ENCODE measurements at places on chromosomes 2 and 18. TPM values are rescaled to one million over a fixed set of nuclear protein-coding genes. Genes with fewer than 3 reads are reported as not detected.

GRCh38 chr2:1674276-1674675 is 70.0 kb downstream of the PXDN start:
- no peak for DNase-seq
- no peak overlapping the region for H3K4me3 ChIP-seq
- peaks cover 92% of the 10 kb centered on the region for H3K36me3 ChIP-seq
- peaks cover 11% of the 10 kb centered on the region for H3K4me1 ChIP-seq
- H3K27me3 ChIP-seq = no peaks in the 10 kb centered on the region

The HEATR5B gene
- 7.1 TPM for total RNA-seq

GRCh38 chr18:6427286-6427685 is 12.6 kb upstream of the L3MBTL4 start:
- H3K36me3 ChIP-seq = no peaks in the 10 kb centered on the region
- no peak overlapping the region for H3K27ac ChIP-seq
- no peak overlapping the region for H3K4me3 ChIP-seq
- no peaks in the 10 kb centered on the region for H3K27me3 ChIP-seq
- DNase-seq = no peak
- H3K4me1 ChIP-seq = no peaks in the 10 kb centered on the region

The GNAL gene
- total RNA-seq = 5.5 TPM

The SKOR2 gene
- not detected for total RNA-seq

GRCh38 chr2:183610724-183611123 is 486.5 kb downstream of the NUP35 start:
- H3K4me1 ChIP-seq = no peaks in the 10 kb centered on the region
- H3K4me3 ChIP-seq = no peak overlapping the region
- H3K36me3 ChIP-seq = no peaks in the 10 kb centered on the region
- no peak overlapping the region for H3K27ac ChIP-seq
- H3K27me3 ChIP-seq = no peaks in the 10 kb centered on the region
- DNase-seq = no peak

The DTYMK gene
- total RNA-seq = 177 TPM

DNA sequence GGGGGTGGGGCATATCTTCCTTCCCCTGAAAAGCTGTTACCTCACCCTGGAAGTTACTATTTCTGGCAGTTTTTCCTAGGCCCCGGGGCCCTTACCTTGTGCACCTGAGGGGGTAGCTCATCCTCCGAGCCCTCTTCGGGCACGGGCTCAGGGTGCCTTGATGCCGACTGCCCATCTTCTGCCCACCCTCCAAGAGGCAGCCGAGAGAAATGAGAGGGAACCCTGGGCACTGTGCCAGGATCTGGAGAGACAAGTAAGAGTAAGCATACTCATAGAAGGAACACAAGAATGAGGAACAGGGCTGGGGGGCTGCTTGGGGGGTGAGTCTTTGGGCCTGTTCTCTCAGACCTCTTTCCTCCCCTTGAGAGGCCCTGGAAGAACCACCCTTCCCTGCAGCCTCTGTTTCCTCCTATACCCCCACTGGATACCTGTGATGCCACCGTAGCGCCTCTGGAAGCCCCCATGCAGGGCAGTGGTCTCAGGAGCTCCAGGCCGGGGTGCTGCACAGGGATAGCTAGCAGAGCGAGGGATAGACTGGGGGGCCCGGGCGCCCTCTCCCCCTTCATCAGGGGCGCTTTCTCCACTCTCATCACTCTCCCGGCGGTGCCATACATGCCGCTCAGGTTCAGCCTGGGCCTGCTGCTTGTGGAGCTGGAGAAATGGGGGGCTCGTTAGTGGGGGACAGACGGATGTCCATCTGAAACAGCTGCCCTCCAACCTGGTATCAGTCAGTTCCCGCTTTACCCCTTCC is 2.1 kb upstream of the ABCB6 start:
- no peak overlapping the region for H3K4me3 ChIP-seq
- no peak overlapping the region for H3K27ac ChIP-seq
- peaks cover 77% of the 10 kb centered on the region for H3K36me3 ChIP-seq

The COL3A1 gene
- 1,297 TPM for total RNA-seq

- peak; percentile 16 for DNase-seq
- H3K36me3 ChIP-seq = no peaks in the 10 kb centered on the region
- H3K4me3 ChIP-seq = no peak overlapping the region
- no peaks in the 10 kb centered on the region for H3K27me3 ChIP-seq
- H3K27ac ChIP-seq = no peak overlapping the region
These were observed 54.0 kb downstream of the HRH4 start for GRCh38 chr18:24514439-24514838.

GRCh38 chr2:126777620-126777978 is 121.1 kb upstream of the TEX51 start:
- H3K4me3 ChIP-seq = no peak overlapping the region
- DNase-seq = peak; percentile 9
- H3K36me3 ChIP-seq = no peaks in the 10 kb centered on the region
- peaks cover 6% of the 10 kb centered on the region for H3K4me1 ChIP-seq

- H3K4me1 ChIP-seq = no peaks in the 10 kb centered on the region
- H3K36me3 ChIP-seq = no peaks in the 10 kb centered on the region
- no peak overlapping the region for H3K27ac ChIP-seq
- DNase-seq = no peak
These were observed 225.1 kb downstream of the ZBTB7C start for GRCh38 chr18:48184118-48184517.

The OSR1 gene
- 1.9 TPM for total RNA-seq

DNA sequence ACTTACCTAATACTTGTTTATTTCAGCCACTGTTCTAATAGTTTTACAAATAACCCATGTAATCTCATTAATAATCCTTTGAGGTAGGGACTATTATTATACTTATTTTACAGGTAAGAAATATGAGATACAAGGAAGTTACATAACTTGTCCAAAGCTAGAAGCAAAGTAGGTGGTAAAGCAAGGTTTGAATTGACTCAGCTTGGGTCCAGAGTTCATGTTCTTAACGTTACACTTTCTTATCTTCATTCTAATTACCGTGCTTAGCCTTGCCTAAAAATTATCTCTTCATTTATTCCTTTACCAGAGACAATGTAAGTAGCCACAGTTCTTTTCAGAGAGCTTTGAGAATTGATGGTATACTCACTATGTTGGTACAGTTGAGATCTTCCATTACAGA is 743.6 kb downstream of the KCNJ3 start:
- H3K4me3 ChIP-seq = no peak overlapping the region
- no peaks in the 10 kb centered on the region for H3K4me1 ChIP-seq
- no peaks in the 10 kb centered on the region for H3K36me3 ChIP-seq
- H3K27ac ChIP-seq = no peak overlapping the region

GRCh38 chr18:51953521-51953920 is 386.5 kb upstream of the DCC start:
- no peak for DNase-seq
- no peaks in the 10 kb centered on the region for H3K27me3 ChIP-seq
- no peaks in the 10 kb centered on the region for H3K4me1 ChIP-seq
- H3K27ac ChIP-seq = no peak overlapping the region
- H3K36me3 ChIP-seq = no peaks in the 10 kb centered on the region

DNA sequence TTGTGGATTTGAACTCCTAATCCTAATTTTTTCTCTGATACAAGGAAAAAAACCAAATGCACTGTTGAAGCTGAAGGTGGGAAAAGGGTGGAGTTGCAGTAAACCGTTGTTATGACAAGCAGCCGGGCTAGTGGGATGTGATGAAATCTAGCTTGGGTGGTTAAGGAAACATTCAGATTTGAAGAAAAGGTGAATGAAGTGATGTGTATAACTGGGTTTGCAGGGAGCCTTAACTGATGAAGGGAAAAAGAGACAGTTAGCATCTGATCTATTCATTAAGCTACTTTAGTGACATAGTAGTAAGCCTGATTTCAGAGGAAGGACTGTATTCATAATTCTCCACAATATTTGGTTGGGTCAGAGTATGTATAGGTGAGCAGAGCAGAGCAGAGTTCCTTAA is 3.5 kb downstream of the EML6 start:
- H3K36me3 ChIP-seq = no peaks in the 10 kb centered on the region
- H3K4me3 ChIP-seq = no peak overlapping the region
- H3K27me3 ChIP-seq = peaks cover 28% of the 10 kb centered on the region
- no peak for DNase-seq
- H3K27ac ChIP-seq = no peak overlapping the region

- H3K27ac ChIP-seq = no peak overlapping the region
- no peaks in the 10 kb centered on the region for H3K27me3 ChIP-seq
- H3K4me3 ChIP-seq = no peak overlapping the region
- no peaks in the 10 kb centered on the region for H3K36me3 ChIP-seq
- H3K4me1 ChIP-seq = peaks cover 17% of the 10 kb centered on the region
These were observed 248.7 kb downstream of the PTPRM start for GRCh38 chr18:7815787-7816186.

DNA sequence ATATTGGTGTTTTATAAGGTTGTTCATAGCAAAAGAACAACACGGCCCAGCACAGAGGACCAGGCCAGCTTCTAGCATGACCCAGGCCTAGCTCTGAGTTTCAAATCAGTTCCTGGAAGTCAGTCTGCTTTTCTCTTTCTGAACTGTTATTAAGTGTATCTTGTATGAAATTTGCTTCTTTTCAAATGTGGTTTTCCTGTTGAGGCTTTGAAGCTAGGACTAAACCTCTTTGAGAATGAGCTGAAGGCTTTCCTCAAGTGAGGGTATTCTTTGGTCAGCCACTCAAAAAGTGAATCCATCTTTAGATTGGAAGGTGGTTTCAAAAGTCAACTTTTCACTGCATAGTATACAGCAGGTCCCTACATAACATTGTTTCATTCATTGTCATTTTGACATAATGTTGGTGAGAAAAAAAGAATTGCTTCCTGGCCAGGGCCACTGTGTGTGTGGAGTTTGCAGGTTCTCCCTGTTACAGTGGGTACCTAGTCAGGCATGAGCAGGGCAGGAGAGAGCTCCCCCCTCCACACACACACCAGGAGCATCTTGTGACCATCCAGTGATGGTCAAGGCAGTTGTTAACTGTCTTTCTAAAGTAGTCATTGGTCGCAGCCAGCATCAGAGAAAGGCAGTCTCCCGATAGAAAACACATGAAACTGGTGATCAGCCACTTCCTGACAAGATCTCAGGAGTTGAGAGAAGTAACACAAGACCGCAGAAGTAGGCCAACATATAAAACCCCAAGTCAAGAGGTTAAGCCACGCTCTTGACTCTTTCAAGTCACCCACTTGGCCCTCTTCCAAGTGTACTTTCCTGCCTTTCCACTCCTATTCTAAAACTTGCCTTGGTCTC is 6.7 kb upstream of the ACAA2 start:
- H3K36me3 ChIP-seq = no peaks in the 10 kb centered on the region
- H3K27ac ChIP-seq = no peak overlapping the region
- no peak for DNase-seq
- H3K27me3 ChIP-seq = no peaks in the 10 kb centered on the region
- no peak overlapping the region for H3K4me3 ChIP-seq

DNA sequence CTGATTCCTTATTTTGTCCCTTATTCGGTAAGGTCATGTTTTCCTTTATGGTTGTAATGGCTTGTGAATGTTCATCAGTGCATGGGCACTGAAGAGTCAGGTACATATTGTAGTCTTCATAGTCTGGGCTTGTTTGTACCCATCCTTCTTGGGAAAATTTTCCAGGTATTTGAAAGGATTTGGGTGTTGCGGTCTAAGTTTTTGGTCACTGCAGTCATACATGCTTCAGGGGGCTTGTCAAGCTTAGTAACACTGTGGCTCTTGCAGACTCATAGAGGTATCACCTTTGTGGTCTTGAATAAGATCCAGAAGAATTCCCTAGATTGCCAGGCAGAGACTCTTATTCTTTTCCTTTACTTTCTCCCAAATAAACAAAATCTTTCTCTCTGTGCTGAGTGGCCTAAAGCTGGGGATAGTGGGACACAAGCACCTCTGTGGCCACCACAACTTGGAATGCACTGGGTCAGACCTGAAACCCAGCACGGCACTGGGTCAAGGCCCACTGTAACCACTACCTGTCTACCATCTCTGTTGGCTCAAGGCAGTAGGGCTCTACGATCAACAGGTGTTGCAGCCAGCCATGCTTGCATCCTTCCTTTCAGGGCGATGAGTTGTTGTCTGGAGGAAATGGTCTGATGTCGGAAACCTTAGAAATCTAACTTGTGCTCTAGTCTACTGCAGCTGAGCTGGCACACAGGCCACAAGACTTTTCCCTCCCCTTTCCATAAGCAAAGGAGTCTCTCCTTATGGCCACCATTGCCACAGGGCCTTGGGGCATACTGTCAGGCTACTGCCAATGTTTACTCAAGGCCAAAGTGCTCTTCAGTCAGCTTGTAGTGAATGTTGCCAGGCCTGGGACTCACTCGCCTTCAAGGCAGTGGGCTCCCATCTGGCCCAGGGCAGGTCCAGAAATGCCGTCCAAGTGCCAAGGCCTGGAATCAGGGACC is 21.5 kb downstream of the IL1RN start:
- no peak overlapping the region for H3K4me3 ChIP-seq
- H3K27me3 ChIP-seq = no peaks in the 10 kb centered on the region
- H3K4me1 ChIP-seq = no peaks in the 10 kb centered on the region
- no peak overlapping the region for H3K27ac ChIP-seq
- H3K36me3 ChIP-seq = no peaks in the 10 kb centered on the region

The PSMD14 gene
- 232 TPM for total RNA-seq

DNA sequence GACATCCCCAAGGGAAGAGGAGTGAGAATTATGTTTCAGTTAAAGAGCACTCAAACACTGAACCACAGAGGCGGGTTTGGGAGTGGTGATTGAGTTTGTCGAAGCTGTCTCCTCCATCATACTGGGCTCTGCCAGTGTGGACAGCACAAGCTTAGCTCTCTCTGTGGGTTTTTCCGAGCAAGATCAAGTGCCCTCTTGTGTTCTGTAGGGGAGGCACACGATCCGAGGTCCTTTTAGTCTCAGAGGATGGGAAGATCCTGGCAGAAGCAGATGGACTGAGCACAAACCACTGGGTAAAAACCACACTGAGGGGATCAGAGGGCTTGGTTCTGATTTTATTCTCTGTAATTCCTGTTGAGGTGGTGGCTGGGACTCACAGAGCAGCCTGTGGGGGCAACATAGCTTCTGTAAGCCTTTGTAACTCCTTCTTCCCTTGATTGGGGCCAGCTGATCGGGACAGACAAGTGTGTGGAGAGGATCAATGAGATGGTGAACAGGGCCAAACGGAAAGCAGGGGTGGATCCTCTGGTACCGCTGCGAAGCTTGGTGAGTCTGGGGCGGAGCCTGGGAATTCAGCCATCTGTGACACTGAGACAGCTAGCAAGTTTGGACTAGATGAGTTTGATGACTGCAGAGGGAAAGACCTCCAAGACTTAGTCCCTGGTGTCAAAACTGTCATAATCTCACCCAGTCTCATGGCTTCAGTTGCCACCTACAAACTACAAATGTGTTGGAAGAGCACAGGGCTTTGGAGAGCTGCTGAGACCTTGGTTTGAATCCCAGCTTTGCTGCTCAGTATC is 2.0 kb downstream of the NAGK start:
- no peak overlapping the region for H3K27ac ChIP-seq
- H3K4me3 ChIP-seq = no peak overlapping the region
- no peak for DNase-seq
- H3K27me3 ChIP-seq = no peaks in the 10 kb centered on the region
- H3K4me1 ChIP-seq = peaks cover 17% of the 10 kb centered on the region

DNA sequence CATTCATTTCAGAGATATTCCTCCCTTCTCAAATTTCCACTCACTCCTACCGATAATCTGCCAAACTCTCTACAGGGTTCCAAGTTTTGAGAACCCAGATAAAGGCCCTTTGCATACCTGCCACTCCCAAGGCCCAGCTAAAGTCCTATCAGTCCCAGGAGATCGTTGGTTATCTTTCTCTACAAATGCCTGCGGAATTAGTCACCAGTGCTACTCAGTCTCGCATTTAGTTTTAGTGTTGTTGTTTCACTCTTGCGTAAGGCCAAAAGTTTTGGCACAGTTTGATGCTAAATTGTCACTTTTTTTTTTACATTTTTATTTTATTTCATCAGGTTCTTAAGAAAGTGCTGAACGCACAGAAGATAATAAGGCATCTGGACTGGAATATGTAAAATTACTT is 29.2 kb upstream of the SETBP1 start:
- no peak for DNase-seq
- no peaks in the 10 kb centered on the region for H3K27me3 ChIP-seq
- H3K4me3 ChIP-seq = no peak overlapping the region

GRCh38 chr2:163177592-163177991 is 339.0 kb upstream of the KCNH7 start:
- H3K27ac ChIP-seq = no peak overlapping the region
- no peak overlapping the region for H3K4me3 ChIP-seq
- no peaks in the 10 kb centered on the region for H3K36me3 ChIP-seq
- no peak for DNase-seq

All from SJSA1 (cell line).